SK-N-SH (cell line): ENCODE measurements at places on chromosomes 1 and 21.

DNA sequence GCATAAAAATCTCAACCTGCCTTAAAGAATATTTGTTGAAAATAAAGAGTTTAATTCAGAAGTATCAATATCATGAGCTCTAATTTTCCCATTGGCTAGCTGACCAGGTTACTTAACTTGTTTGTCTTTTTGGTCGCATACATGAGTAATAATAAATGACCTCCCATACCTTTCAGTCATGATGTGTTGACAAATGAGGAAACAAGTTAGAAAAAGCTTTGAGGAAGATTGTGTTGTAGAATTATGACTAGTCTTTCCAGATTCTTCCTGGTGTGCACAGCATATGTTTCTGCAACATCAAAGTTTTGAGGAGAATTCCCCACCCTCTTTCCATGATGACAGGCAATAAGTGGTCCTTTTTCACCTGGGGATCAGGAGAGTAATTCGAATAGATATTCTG lies 17.6 kb upstream of the PAPPA2 start:
- no peak for DNase-seq

GRCh38 chr21:14926186-14926585 lies 138.6 kb downstream of the NRIP1 start:
- DNase-seq: no peak

DNA sequence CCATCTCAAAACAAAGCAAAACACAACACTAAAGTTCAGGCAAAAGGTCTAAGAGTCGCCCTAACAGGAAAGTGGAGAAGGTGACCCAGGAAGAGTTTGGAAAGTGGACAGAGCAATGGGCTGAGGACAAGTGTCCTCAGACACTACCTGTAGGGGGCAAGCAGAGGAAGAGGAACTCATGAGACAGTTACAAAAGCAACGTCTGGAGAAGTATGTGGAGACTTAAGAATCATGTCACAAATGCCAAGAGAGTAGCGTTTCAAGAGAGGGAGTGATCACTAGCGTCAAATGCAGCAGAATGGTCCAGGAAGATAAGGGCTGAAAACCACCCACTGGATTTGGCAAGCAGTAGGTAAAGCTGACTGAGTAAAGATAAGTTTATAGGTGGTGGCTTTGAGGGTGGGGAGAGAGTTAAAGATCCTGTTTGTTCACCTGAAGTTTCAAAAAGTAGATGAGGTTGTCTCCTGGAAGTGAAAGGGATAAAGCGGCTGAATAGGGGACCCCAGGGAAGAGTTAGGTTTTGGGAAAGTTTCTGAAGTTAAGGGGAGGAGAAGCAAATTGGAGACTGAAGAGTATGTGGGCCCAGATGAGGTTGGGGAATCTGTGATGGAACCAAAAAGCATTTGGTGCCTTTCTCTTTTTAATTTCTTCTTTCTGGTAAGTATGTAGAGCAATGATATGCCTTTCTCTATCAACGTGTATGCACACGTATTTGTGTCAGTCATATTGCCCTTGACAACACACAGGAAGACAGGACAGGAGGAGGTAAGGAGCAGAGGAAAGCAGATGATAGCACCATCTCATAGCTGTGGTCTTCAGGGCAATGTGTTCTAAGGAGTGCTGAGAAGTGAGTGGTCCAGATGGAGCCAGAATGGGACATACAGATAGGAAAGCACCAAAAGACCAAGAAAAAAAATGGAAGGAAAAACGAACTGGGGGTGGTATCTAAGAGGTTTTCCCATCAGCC lies 3.1 kb downstream of the BSDC1 start:
- DNase-seq: no peak

GRCh38 chr1:23395154-23395724 lies 25.6 kb upstream of the ZNF436 start:
- DNase-seq: no peak

DNA sequence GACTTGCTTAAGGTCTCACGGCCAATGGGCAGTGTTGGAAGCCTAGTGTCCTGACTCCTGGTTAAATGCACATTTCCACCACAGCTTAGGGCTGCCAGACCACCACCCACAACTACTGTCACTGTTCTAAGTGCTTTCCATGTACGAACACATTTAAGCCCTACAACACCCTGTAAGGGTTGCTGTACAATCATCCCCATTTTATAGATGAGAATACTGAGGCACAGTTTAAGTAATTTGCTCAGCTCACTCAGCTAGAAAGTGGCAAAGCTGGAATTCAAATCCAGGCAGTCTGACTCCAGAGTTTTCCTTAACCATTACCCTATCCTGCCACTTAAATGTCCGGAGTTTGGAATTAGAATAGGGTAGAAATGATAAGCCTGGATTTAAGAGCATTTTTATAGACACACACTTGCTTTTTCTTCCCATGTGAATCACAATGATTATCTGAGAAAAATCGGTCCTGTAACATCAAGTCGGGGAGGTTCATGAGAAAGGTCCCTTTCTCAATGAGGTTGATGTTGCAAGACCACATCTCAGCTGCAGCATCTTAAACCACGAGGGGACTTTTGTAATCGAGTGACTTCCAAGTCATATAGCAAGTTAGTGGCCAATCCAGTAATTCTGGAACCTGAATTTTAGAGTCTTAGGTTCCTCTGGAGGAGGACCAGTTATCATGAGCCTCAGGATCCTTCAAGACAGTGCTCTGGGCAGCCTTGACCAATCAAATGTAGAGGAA lies 8.6 kb downstream of the E2F2 start:
- no peak for DNase-seq

DNA sequence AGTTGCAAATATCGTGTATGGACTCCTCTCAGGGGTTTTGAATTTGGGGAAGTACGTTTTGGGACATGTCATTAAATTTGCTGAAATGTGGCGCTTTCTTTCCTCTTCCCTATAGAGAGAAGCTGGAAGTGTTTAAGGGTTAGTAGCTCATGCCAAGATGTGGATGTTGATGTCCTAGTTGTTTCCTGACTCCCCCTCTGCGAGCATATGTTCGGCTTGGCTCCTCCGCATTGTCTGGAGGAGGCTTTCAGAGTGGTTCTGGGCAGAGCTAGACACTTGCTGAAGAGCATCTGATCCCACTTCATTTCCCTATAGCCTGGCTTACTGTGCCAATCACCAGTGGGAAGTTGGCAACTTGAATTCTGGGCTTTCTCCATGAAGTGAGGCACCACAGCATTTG lies 347.4 kb upstream of the B3GALT2 start:
- DNase-seq: no peak

DNA sequence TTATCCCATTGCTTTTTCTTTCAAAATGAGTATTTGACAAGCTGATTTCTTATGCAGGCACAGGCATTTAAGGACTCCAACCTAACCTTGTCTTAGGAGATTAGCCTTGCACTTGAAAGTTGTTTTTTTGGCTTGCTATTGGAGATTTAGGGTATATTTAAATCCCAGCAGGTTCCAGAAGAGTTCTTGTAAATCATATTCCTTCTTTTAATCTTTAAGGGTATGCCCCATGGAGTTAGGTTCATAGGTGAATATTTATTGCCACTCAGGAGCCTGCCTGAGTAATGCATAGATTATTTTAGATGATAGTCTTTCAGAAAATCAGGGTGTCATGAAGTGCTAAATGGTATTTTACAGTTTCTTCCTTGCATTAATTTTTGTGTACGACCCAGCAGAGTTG lies 146.5 kb downstream of the PATJ start:
- DNase-seq: no peak

DNA sequence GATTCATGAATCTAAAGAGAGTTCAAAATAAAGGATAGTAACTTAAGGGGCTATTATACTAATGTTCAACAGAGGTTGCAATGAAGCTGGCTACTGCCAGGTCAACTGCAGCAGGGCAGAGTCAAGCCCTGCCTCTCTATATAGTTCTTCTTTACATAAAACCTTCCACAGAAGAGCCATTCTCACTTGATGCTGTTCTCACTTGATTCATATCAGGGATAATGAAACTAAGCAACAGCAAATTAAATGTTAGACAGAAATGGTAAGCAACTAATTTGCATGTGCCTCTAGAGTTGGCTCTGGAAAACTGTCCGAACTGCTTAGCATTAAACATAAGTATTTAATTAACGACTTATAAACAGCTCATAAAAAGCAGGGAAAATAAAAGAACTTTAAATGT lies 17.4 kb downstream of the CCSAP start:
- DNase-seq: no peak
